ENCODE measurements at places on chromosomes 11 and 22.

GRCh38 chr22:27799827-27800249, 1.7 kb downstream of the MN1 start:
- DNase-seq: no peak

DNA sequence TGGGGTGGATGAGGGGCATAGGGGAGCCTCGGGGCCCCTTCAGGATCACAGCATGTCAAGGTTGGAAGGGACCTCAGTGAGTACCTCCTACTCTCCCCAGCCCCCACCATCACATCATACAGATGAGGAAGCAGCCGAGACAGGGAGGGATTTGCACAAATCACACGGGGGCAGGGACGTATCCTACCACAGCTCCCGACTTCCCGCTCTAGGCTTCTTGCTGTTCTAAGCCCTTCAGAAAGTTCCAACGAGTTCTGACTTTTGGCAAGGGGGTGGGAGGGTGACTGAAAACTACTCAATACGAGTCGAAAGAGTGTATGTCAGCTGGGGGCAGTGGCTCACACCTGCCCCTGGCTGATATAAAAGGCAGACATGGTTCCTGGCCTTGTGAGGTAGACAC, 4.7 kb upstream of the RAD9A start:
- DNase-seq: no peak

DNA sequence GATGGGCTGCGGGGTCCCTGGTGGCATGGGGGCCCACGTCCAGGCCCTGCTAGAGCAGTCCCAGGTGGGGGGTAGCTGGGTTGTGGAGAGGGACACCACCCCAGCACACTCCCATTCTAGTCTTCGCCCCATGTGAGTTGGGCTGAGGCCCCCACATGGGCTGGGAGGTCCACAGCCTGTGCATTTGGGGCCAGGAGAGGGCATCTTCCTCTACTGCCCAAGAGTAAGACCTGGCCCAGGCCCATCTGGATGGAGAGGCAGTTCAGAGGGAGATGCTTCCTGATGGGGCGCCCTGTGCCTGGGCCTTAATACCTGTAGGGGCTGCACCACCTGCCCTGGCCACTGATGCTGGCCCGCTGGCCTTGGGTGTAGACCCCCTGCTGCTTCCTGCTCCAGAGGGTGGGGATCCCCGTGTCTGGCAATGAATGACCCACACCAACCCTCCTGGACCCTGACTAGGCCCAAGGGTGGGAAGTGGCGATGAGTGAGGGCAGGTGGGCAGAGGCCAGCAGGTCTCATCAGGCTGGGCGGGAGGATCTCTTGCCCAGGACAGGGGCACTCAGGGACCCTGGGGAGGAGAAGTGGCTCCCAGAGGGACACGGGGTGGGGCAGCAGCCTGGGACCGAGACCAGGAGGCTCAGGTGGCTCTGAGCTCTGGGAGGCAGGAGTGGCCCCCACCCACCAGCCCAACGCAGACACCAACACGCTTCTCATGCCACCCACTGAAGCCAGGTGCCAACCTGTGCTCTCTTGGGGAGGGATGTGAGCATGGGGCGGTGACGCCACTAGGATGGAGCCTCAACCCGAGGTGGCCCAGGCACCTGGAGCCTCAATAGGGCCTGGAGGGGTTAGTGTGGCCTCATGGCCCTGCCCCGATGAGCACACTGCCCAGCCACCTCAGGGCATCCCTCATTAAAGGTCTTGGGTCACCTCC, 17.4 kb upstream of the GNB1L start:
- DNase-seq: peak; percentile 3

DNA sequence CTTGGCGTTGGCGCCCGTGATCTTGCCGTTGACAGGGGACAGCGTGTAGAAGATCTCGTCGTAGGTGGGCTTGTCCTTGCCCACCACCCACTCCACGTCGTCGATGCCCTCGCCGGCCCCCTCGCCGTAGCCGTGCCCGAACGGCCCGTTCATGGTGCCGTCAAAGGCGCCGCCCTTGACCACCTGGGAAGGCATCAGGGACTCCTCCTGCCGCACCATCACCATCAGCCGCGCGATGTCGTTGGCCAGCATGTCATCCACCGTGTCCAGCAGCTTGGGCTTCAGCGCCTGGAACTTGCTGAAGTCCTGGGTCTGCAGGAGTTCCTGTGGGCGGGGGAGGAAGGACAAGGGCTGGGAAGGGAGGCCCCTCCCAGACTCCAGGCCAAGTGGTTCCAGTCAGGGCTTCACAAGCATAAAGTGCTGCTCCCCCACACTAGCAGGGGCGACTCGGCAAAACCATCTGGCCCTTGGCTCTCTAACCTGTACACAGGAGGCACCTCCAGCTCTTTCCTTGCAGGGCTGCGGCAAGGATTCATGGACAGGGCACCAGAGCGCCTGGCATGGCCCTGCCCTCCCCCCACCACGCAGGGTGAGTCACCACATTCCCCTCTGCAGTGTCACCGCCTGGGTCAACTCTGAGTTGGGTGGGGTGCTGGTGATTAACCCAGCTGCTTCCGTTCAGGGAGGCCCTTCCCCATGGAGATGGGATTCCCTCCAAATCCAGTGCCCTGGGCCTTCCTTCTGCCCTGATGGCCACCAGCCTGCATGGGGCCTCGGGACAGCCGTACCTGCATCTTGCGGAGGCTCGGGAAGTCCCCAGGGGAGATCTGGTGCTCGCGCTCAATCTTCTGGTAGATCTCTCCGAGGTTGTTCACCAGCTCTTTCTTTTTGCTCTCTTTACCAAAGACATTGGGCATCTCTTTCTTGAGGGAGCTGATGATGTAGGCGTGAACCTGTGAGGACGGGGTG, 10.4 kb upstream of the CDC42BPG start:
- peak; percentile 98 for DNase-seq

All from Daoy (cell line).